ENCODE measurements at places on chromosomes 3 and 15. TPM values are rescaled to one million over a fixed set of nuclear protein-coding genes. Genes with fewer than 3 reads are reported as not detected.

DNA sequence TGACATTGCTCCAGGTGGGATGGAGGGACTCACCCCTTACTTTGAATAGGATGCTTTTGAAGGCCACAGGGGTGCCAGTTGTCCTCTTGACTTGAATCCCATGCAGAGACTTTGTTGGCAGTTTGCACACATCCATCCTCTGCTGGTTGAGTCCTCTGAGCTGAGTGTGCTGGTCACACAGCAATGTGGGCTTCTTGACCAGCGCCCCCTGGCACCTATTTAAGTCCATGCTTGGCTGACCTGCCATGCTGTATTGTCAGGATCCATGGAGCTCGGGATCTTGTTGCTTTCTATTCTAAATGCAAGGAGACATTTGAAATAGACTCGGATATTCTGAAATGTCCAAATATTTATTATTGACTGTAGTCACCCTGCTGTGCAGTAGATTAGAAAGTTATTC, 19.8 kb downstream of the RAB7A start:
- DNase-seq, result no peak

- DNase-seq, result no peak
Observed at GRCh38 chr3:180913581-180914404, 1.3 kb downstream of the FXR1 start.

CILP gene
- 0.22 TPM for total RNA-seq

DNA sequence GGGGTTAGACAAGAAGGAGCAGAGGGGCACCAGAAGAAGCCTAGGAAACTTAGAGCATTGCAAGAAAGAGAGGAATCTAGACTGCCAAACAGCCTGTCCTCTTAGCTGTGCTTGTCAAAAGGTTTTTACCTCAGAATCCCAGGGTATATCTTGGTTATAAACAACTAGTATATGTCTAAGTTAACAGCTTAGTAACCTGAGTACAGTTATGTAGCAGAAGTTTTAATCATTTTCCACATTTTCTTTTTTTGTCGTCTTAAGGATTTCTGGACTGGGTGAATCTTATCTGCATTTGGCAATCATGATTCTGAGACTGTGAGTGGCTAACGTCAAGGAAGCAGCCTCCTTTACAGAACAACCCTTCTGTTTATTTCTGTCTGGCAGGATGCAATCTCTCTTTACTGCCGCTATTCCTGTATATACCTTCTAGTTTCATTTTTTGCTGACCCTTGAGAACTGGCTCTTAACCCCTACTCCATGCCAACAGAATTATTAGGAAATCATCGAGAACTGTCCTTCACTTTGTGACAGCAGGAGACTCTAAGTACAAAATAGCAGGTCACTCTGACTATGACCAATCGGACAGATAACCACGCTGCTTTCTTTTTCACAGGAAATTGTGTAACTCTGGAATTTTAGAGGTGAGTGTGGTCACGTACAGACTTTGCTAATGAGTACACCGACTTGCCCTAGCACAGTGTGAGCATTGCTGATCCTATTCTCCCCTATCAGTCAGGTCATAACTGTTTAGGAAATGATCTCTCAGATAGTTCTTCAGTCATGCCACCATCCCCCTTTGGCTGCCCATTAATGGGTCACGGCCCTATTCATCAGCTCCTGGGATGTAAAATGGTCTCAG, 3.3 kb upstream of the CP start:
- no peak for DNase-seq

DNA sequence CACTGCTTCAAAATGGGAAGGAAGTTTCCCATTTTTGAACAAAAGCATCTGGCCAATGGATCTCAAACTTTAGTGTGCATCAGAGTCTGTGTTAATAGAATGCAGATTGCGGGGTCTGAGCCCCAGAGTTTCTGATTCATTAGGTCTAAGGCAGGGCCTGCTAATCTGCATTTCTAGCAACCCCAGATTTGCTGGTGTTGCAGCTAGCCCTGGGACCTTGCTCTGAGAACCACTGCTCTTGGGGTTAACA, 30.7 kb upstream of the USP3 start:
- no peak for DNase-seq

- DNase-seq, result no peak
Observed at GRCh38 chr3:78721771-78722543, 1045.8 kb downstream of the ROBO1 start.

THAP10 gene
- 4.5 TPM for total RNA-seq

GRCh38 chr3:77562089-77562488, 522.2 kb downstream of the ROBO2 start:
- DNase-seq, result no peak

DNA sequence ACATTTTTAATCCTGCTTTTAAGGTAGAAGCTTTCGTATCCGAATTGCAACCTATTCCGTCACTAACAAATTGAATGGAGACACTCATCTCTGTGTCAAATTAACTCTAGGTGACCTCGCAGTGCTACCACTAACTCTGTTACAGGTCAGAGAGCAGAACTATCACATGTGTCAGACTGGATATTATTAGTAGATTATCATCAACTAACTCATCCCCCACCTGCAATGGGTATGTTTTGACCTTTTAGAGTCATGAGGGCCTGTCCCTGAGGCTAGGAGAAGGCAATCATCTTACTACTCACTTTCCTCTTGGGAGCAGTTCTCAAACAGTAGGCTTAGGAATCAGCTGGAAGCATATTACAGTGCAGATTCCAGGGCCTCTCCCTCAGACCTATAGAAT, 2.0 kb downstream of the GLDN start:
- DNase-seq, result no peak

- DNase-seq, result no peak
Observed at GRCh38 chr15:68360721-68361120, 71.2 kb downstream of the ITGA11 start.

GRCh38 chr3:58237941-58238681, 519 bp downstream of the ABHD6 start:
- DNase-seq, result peak; percentile 32

JAGN1 gene
- total RNA-seq, result 30.5 TPM

GRCh38 chr15:57806003-57806402, 99.5 kb downstream of the POLR2M start:
- DNase-seq, result no peak

- DNase-seq, result no peak
Observed at GRCh38 chr3:153315781-153316180, 153.8 kb downstream of the RAP2B start.

DNA sequence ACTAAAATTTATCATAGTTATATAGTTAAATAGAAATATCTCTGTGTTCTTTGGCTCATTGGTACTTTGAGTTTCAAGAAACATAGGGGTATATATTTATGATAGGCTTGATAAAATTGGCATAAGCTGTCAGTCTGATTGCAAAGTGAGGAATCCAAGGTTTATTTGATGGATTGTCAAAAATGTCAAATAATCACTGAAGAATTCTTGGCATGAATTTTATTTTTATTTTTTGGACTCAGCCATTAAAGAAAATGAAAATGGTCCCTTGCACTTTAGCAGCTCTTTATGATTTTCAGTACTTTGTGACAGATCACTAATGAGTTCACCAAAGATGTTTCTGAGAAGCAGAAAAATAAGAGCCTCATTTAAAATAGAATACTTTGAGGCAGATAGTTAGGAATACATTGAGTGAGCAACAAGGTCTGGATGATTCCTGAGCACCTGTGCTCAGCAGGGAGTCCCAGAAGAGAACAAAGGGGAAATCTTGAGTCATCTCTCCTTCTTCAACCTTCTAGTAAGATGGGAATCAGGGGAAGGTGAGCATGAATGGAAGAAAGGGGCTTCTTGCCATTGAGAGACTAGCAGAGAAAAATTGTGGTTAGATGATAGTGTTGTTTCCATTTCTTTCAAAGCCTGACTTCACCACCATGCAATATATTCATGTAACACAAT, 85.3 kb upstream of the VEPH1 start:
- no peak for DNase-seq

DNA sequence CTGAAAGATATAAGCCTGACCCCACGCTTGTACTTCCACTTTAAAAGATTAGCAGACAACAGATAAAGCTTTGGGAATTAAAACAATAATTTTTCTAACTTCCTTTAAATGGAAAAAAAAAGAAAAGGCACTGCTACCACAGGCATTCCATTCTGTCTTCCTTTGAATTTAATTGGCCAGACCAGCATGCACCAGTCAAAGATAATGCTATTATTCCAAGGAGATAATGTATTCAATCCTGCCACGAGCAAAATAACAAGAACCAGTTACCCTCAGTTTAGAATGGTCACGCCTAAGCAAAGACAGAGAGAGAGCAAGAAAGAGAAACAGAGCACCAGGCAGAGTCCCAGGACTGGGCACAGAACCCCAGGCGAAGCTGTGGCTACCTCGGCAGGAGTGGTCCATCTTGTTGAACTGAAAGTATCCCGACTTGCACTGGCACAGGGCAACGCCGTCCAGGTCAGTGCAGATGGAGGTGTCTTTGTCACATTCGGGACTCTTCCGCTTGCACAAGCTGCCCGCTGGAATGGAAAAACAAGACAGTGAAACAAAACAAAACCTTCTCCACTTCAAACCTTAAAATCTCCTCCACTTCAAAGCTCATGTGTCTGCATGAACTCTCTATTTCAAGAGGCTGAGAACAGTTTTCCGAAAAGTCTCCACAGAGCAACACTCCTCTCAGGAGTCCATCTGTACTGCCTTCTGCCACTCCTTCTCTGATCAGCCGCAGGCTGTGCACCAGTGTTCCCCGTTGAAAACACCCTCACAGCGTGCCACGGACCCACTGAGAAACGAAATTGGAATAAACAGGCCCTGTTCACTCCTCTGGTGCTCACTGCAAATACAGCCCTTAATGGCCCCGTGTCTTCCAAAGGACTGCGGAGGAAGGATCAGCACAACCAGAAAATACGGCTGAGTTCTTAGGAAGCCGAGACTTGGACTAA, 58.2 kb downstream of the HEG1 start:
- DNase-seq, result no peak

DZIP1L gene
- total RNA-seq, result 81.9 TPM

DNA sequence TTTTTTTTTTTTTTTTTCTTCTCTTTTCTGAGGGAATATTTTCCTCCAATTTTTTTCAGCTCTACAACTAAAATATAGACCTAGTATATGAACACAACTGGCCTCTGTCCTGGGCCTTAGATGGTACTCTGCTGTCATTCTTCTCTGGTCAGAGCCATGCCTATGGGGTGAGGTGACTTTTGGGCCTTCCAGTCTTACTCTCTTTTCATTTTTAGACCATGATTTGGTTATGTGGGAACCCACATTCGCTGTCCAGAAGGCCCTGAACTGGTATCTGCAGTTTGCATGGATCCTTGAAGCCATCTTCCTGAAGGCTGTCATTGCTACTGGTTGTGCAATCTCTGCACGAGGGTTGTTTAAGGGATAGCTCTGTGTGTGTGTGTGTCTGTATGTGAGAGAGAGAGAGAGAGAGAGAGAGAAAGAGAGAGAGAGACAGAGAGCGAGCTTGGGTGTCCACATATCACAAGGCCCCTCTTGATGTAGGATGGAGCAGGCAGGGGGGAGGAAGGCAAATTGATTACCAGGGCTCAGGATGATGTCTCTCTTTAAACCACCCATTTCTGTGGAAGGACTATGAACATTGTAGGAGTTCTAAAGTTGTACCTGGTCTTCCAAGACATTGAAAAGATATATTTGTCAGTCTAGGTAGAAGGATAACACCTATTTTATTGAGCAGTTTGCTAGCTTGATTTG, 6.9 kb downstream of the TGFBR2 start:
- no peak for DNase-seq

CRYGS gene
- total RNA-seq, result 3.9 TPM

IL5RA gene
- total RNA-seq, result 0.11 TPM

- no peak for DNase-seq
Observed at GRCh38 chr3:15055019-15055557, 10.0 kb downstream of the MRPS25 start.

GASK1A gene
- 2.3 TPM for total RNA-seq

SLC38A3 gene
- 44.7 TPM for total RNA-seq

DNA sequence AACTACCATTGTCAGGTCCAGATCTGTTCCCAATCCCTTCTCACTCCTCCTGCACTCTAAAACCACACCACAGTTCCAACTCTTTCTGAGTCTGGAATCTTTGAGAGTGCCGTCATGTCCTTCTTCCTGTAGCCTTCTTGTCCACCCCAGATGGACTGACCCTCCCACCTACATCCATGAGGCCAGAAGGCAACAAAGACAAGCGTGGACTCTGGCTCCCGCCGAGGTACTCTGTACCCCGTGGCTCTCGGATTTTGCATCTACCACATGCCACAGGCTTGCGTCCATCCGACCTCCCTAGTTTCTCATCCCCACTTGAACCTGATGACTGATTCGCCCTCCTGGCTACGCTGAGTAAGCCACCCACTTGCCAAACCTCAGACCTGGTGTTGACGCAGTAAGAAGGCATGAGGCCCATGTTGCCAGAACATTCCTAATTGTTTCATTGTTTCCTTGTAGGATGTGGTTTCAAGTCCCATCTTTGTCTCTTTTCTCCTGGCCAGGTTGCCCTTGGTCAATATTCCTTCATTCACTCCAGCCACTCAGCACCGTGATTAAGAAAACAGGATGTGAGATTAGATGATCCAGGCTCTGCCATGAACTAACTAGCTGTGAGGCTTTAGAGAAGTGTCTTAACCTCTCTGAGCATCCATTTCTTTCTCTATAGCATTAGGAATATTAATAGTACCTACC, 1.1 kb upstream of the ZBTB38 start:
- no peak for DNase-seq

DPPA2 gene
- total RNA-seq, result 0.69 TPM

GRCh38 chr3:42503957-42504333, 1.5 kb downstream of the VIPR1 start:
- no peak for DNase-seq

GRCh38 chr3:173617490-173617889, 219.9 kb downstream of the NLGN1 start:
- DNase-seq, result no peak

DNA sequence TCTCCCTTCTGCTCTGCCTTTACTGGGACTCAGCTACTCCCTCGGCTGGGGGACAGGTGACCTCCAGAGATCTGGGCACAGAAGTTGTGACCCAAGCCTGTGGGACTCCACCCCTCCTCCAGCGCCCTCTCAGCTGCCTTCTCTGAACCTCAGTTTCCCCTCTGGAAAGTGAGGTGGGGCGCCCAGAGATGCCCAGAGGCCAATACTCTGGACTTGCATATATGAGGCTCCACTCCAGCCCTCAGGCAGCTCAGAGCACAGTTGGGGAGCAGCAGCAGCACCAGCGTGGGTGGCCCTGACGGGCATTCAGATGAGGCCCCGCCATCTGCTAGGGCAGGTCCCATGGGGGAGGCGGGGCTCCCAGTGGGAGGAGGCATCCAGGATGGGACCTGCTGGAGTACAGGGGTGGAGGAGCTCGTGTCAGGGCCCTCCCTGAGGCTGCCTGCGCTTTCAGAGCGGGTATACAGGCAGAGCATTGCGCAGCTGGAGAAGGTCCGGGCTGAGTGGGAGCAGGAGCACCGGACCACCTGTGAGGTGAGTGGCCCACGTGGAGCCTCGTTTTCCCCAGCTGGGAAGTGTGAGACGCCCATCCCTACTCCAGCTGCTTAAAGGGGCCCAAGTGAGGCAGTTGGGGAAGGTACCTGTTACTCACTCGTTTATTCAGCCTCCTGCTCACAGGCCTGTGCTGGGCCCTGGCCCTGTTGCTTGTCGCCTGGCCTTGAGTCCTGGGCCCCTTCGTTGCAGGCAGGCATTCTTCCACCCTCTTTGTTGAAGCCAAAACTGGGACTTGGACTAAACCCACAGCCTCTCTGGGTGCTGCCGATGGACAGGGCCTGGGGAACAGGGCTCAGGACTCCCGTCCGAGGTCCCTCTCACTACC, 35.4 kb downstream of the PSTPIP1 start:
- DNase-seq, result peak; percentile 8

- DNase-seq, result no peak
Observed at GRCh38 chr15:61983081-61983480, 77.2 kb downstream of the VPS13C start.

Measured in progenitor cell of endocrine pancreas (in vitro differentiated cells).